ENCODE measurements at places on chromosomes 16 and 17. TPM values are rescaled to one million over a fixed set of nuclear protein-coding genes. Genes with fewer than 3 reads are reported as not detected.

CES1 gene
- total RNA-seq: not detected

KCTD11 gene
- total RNA-seq: 12.7 TPM

ARHGAP23 gene
- total RNA-seq: 177 TPM

PTGES3L gene
- total RNA-seq: 0.35 TPM

KRT20 gene
- total RNA-seq: not detected

GRCh38 chr17:32136856-32137255 is 5.4 kb upstream of the RHOT1 start:
- no peak overlapping the region for H3K4me3 ChIP-seq
- no peak for DNase-seq
- no peaks in the 10 kb centered on the region for H3K36me3 ChIP-seq
- H3K4me1 ChIP-seq: peaks cover 9% of the 10 kb centered on the region
- no peaks in the 10 kb centered on the region for H3K27me3 ChIP-seq
- H3K27ac ChIP-seq: no peak overlapping the region

DNA sequence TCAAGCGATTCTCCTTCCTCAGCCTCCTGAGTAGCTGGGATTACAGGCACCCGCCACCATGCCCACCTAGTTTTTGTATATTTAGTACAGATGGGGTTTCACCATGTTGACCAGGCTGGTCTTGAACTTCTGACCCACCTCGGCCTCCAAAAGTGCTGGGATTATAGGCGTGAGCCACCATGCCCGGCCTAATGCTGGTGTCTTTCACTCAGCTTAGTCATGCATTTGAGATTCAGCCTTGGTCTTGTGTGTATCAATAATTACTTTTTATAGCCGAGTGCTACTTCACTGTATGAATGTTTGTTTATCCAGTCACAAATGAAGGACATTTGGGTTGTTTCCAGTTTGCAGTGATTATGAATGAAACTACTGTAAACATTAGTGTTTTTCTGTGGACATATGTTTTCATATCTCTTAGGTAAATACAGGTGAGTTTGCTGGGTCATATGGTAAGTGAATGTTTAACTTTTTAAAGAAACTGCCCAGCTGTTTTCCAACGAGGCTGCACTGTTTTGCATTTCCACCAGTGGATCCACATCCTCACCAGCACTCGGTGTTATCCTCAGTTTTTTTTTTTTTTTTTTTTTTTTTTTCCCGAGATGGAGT is 11.0 kb upstream of the PLCG2 start:
- no peaks in the 10 kb centered on the region for H3K4me1 ChIP-seq
- H3K27me3 ChIP-seq: peaks cover 31% of the 10 kb centered on the region
- DNase-seq: no peak
- H3K4me3 ChIP-seq: no peak overlapping the region
- H3K36me3 ChIP-seq: no peaks in the 10 kb centered on the region
- no peak overlapping the region for H3K27ac ChIP-seq

GRCh38 chr17:34291721-34292348 is 6.3 kb downstream of the CCL11 start:
- no peaks in the 10 kb centered on the region for H3K27me3 ChIP-seq
- no peak overlapping the region for H3K27ac ChIP-seq
- H3K36me3 ChIP-seq: no peaks in the 10 kb centered on the region
- H3K4me1 ChIP-seq: peaks cover 20% of the 10 kb centered on the region

DNA sequence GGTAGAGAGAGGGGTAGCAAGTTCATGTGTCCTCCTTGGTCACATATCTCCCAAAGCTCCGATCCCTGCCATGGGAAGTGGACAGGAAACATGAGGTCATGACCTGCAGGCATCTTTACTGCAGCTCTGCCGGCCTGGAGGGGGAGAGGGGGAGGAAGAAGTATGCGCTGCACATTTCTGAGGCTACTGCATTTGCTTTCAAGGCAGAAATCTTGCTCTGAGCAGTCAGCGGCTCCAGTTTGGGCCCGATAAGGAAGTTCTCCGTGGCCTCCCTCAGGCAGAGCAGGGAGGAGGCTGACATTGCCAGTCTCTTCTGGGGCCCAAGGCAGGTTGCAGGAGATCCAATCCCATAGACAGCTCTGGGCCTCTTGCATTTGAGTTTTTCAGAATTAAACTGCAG is 1.5 kb upstream of the NHERF1 start:
- H3K27ac ChIP-seq: peak overlapping the region; percentile 47
- peaks cover 7% of the 10 kb centered on the region for H3K36me3 ChIP-seq
- peaks cover 57% of the 10 kb centered on the region for H3K4me1 ChIP-seq
- H3K4me3 ChIP-seq: peak overlapping the region; percentile 32
- DNase-seq: no peak
- no peaks in the 10 kb centered on the region for H3K27me3 ChIP-seq

- no peak for DNase-seq
- H3K27ac ChIP-seq: no peak overlapping the region
- peaks cover 21% of the 10 kb centered on the region for H3K36me3 ChIP-seq
- no peaks in the 10 kb centered on the region for H3K27me3 ChIP-seq
- H3K4me3 ChIP-seq: no peak overlapping the region
Observed at GRCh38 chr17:49834118-49834743, 13.6 kb downstream of the TAC4 start.

DNA sequence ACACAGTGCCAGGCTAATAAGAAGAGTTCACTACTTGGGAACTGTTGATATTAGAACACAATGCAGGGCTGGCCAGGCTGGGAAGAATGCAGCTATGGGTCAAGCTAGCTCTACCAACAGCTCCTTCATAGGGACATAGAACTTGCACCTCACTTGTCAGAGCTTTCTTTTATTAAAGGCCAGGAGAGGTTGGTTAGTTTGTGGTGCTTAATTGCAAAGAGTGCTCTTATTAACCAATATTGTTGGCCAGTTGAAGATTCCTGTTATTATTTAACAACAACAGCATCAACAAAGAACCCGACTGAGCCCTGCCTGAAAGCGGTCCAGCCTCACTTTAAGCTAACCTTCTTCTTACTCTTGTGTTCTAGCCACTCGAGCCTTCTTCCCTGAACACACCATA is 43.4 kb upstream of the ANKFN1 start:
- no peak for DNase-seq
- no peaks in the 10 kb centered on the region for H3K27me3 ChIP-seq
- H3K27ac ChIP-seq: no peak overlapping the region
- no peaks in the 10 kb centered on the region for H3K4me1 ChIP-seq

DNA sequence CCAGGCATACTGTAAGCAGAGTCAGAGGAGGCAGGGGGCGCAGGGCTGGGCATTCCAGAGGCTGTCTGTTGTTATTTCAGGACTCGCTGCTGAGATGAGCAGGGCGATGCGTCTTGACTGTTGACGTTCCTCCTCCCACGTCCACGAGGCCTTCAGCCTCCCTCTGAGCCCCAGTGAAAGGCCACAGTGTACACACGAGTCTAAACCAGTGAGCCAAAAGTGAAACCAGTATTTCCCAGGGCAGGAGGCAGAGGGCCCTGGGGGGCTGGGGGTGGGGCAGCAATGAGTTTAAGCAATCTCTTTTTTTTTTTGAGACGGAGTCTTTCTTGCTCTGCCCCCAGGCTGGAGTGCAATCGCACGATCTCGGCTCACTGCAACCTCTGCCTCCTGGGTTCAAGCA is 21.5 kb downstream of the SMTNL2 start:
- no peak overlapping the region for H3K4me3 ChIP-seq
- H3K4me1 ChIP-seq: peaks cover 50% of the 10 kb centered on the region
- no peaks in the 10 kb centered on the region for H3K36me3 ChIP-seq
- peak; percentile 89 for DNase-seq
- H3K27ac ChIP-seq: peak overlapping the region; percentile 77

- H3K4me3 ChIP-seq: no peak overlapping the region
- DNase-seq: no peak
- no peaks in the 10 kb centered on the region for H3K36me3 ChIP-seq
- H3K27me3 ChIP-seq: peaks cover 8% of the 10 kb centered on the region
- no peaks in the 10 kb centered on the region for H3K4me1 ChIP-seq
- H3K27ac ChIP-seq: no peak overlapping the region
Observed at GRCh38 chr16:23807028-23807427, 28.8 kb upstream of the PRKCB start.

GRCh38 chr16:9469512-9469911 is 378.1 kb downstream of the HAPSTR1 start:
- no peak for DNase-seq
- no peak overlapping the region for H3K4me3 ChIP-seq
- no peaks in the 10 kb centered on the region for H3K27me3 ChIP-seq
- H3K27ac ChIP-seq: no peak overlapping the region
- no peaks in the 10 kb centered on the region for H3K4me1 ChIP-seq

- H3K36me3 ChIP-seq: peaks cover 2% of the 10 kb centered on the region
- peaks cover 22% of the 10 kb centered on the region for H3K4me1 ChIP-seq
- H3K27me3 ChIP-seq: no peaks in the 10 kb centered on the region
- H3K27ac ChIP-seq: peak overlapping the region; percentile 68
Observed at GRCh38 chr17:47694581-47695428, 844 bp downstream of the TBKBP1 start.

DNA sequence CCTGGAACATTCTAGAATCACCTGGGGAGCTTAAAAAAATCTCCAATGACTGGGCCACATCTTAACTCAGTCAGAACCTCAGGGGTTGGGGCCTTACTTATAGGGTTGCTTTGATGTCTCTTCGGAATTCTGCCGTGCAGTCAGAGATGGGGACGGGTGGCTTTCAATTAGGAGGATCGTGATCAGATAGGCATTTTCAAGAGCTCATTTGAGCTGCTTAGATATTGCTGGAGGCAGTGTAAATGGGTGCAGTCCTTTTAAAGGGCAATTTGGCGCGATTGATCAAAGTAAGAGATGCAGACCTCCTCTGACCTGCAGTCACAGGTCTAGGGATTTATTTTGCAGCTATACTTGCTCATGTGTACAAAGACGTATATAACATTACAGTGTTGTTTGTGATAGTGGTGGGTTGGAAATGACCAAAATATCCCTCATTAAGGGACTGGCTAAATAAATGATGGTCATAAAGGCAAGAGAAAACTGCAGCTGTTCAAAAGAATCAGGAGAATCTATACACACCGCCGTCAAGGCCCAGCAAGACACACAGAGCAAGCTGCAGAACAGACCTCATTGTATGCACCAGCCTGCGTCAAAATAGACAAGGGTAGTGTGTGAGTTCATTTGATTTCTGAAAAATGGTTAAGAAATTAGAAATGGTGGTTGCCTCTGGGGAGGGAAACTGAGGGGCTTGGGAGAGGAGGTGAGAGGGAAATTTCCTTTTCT is 6.3 kb upstream of the KCNG4 start:
- no peak for DNase-seq
- H3K4me3 ChIP-seq: no peak overlapping the region
- H3K4me1 ChIP-seq: no peaks in the 10 kb centered on the region
- H3K27ac ChIP-seq: no peak overlapping the region
- peaks cover 67% of the 10 kb centered on the region for H3K27me3 ChIP-seq
- no peaks in the 10 kb centered on the region for H3K36me3 ChIP-seq

GRCh38 chr17:50890675-50891516 is 24.7 kb upstream of the TOB1 start:
- no peaks in the 10 kb centered on the region for H3K36me3 ChIP-seq
- H3K4me1 ChIP-seq: peaks cover 4% of the 10 kb centered on the region
- peaks cover 29% of the 10 kb centered on the region for H3K27me3 ChIP-seq

GRCh38 chr16:68401871-68402747 is 46.2 kb downstream of the SMPD3 start:
- H3K36me3 ChIP-seq: no peaks in the 10 kb centered on the region
- no peak for DNase-seq
- H3K27me3 ChIP-seq: peaks cover 9% of the 10 kb centered on the region
- peaks cover 15% of the 10 kb centered on the region for H3K4me1 ChIP-seq
- no peak overlapping the region for H3K27ac ChIP-seq

DNA sequence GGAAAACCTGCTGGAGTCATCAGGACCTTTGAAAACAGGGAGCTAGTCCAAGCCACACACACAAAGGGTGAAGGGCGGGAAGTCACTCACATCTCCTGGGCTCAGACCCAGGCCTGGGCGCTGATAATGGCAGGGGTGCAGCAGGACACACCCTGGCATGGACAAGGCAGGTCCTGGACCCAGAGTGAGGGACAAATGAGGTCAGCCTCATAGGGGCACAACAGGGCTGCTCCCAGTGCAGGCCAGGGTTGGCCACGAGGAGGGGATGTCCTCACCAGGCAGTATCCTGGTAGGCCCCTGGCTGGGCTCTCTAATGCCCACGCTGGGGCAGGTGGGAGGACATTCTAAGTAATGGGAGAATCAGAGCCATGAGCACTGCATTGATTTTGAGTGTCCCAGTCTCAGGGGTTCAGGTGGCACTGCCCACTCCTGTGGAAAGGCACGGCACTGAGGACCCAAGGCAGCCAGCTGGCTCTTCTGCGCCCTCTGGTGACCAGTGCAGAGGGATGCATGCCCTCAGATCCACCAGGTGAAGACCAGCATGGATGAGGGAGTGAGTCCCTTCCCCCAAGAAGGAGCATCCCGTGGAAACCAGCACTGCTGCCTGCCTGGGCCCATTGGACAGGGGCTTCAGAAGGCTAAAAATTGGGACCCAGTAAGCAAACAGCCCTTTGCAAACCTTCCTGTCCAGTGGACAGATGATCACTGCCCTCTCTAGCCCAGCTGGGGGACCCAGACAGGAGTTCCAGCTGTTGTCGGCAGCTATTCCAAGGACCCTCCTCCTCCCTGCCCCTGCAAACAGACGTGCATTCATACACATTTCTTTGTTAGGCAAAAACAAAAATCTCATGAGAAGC is 23.4 kb upstream of the SREBF1 start:
- H3K4me3 ChIP-seq: no peak overlapping the region
- H3K27me3 ChIP-seq: no peaks in the 10 kb centered on the region
- peaks cover 19% of the 10 kb centered on the region for H3K4me1 ChIP-seq
- peaks cover 11% of the 10 kb centered on the region for H3K36me3 ChIP-seq
- DNase-seq: no peak
- no peak overlapping the region for H3K27ac ChIP-seq

GRCh38 chr16:76370344-76370743 is 93.1 kb downstream of the CNTNAP4 start:
- H3K36me3 ChIP-seq: no peaks in the 10 kb centered on the region
- no peaks in the 10 kb centered on the region for H3K4me1 ChIP-seq
- H3K4me3 ChIP-seq: no peak overlapping the region
- DNase-seq: no peak
- no peak overlapping the region for H3K27ac ChIP-seq
- H3K27me3 ChIP-seq: no peaks in the 10 kb centered on the region

DNA sequence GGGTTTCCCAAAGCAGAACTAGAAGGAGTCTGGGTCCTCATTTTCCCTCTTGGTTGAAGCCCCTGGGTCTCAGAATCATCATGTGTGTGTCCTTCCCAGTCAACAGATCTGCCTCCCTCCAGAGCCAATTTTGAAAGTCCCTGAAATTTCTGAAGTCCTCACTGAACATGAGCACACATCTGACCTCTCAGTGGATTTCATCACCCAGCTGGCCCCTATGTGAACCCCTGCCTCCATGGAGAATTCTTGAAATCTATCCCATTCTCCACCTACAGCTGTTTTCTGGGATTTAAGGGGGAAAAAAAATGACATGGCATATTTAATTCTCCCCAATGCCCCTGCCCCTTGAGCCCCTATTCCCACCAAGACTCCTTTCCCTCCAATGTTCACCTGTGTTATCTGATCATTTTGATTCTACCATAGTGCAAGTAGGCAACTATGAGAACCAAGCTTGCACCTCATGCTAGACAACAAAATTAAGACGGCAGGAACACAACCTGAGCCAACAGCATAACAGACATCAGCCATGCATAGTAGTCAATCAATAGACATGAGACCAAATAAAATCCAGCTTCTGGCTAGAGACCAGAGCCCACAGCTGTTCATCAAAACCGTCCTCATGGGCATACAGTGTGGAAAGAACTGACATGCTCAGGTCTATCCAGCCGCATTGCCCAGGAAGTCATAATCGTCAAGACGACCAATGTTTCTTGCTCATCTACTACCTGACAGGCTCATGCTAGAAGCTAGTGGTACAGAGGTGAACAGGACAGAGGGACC is 14.9 kb downstream of the SOX9 start:
- peaks cover 5% of the 10 kb centered on the region for H3K27me3 ChIP-seq
- no peak overlapping the region for H3K27ac ChIP-seq
- H3K4me1 ChIP-seq: peaks cover 24% of the 10 kb centered on the region

Measured in osteocyte (in vitro differentiated cells).